ENCODE measurements at places on chromosomes 2 and 18.

- no peak for DNase-seq
These were observed 38.0 kb downstream of the ACTR2 start for GRCh38 chr2:65265671-65266045.

GRCh38 chr2:234535464-234535863 lies 38.6 kb upstream of the ARL4C start:
- no peak for DNase-seq

- no peak for DNase-seq
These were observed 68.8 kb downstream of the LTBP1 start for GRCh38 chr2:33015421-33016142.

DNA sequence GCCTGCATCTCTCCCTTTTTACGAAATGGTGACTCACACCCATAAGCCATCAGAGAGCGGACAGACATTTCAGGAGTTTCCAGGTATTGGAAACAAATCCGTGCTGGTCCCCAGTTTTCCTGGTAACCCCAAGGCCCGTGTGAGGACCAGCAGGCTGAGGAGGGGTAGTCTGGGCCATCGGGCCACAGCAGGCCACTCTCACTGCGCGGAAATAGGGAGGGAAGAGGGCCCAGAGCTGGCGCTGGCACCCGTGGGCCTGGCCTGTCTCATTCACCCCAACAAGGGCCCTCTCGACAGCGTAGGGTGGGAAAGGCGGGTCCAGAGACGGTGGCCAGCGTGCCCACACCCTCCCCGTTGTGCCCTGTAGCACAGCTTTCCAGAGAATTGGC lies 13.7 kb upstream of the FAHD2A start:
- no peak for DNase-seq

GRCh38 chr18:10519999-10520935 lies 5.6 kb upstream of the NAPG start:
- peak; percentile 83 for DNase-seq

DNA sequence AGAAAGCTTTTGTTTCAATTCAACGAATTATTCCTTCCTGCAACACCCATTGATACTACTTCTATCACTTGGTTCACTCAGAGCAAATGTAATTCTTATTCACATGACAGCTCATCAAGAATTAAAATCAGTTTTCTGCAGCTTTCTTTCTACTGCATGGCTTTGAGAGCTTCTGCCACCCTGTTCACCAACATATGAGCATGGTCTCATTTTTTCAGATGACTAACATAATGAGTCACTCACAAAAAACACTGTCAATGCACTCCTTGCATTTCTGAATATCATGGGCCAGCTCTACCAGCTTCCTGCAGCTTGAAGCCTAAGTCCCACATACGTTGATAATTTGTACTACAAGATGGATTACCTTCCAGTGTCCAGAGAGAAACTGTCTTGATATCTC lies 342.9 kb downstream of the LRATD1 start:
- DNase-seq, result no peak

DNA sequence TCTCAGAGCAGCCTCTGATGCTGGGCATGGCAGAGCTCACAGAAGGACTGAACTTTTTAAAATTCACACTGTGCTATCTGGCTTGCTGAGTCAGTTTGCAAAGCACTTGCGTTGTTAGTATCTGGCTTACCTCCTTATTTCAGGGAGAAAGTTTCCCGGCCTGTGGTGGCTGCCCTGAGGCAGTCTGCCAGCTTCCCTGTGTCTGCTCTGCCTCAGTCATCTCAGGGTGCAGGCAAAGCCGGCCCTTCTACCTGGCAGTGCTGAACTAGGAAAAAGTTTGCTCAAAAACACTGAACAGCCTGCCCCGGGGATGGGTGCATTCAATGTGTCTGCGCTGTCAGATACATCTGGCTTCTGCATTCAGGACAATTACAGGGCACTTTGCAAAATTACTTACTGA lies 90.2 kb upstream of the UXS1 start:
- no peak for DNase-seq

GRCh38 chr2:62363166-62363565 lies 142.8 kb downstream of the TMEM17 start:
- DNase-seq, result no peak

DNA sequence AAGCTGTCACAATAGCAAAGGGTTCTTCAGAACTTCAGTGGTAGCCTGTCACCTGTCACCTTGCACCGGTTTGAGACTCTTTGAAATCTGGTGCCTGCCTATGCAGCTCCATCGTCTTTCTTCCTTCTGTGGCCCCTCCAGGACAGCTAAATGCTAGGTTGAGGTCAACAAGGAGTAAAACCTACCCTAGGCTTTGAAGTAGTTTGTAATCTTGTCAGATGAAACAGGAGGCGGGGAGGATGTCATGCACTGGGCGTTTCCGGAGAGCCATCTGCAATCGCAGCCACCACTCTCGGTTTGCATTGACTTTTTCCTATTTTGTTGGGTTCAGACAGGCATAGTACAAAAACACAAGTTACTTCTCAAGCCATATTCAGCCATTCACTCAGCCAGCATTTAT lies 116.7 kb downstream of the LPIN1 start:
- DNase-seq, result no peak

DNA sequence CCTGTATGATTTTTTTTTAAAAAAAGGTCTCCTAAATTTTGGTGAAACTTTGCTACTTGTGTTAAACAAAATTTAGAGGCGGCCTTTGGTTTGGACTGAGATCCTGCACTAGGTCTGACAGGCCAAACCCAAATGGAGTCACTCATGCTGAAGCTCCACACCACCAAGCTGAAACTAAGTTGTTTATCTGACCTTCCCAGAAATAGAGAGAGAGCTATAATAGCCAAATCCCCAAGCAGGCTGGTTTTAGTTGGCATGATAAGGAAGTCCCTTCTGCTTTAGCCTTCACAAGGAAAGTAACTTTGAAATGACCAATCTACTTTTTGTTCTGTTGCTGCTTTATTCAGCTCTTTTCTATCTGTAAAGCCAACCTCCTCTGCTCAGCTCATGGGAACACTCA lies 17.1 kb upstream of the THUMPD2 start:
- no peak for DNase-seq

- DNase-seq, result no peak
These were observed 118.7 kb downstream of the EPB41L3 start for GRCh38 chr18:5424903-5425664.

DNA sequence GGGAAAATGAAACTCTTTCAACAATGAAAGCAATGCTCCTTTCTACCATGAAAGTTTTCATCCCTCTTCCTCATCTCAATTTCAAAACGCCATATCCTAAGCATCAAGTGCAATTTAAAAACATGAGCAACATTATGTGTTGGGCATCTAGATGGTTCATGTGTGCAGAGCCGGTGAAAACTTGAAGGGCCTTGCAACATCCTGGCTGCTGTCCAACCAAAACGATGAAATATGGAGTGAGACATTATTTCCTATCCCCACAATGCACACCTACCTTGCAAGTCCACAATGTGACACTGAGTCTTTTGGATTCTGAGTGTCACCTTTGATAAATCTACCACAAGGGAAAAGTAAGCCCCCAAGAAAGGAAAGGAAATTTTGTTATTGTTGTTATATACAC lies 110.0 kb downstream of the NCKAP5 start:
- no peak for DNase-seq

DNA sequence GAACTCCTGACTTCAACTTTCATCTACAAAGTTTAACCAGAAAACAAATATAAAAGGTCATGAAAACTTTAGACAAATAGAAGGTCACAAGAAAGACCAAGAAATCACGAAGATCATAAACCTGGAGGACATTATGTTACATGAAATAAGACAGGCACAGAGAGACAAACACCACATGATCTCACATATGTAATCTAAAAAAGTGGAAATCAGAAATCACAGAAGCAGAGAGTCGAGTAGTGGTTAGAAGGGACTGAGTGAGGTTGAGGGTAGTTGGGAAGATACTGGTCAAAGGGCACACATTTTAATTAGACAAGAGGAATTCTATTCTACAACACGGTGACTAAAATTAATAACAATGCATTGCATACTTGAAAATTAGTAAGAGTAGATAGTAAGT lies 1.4 kb downstream of the GCFC2 start:
- no peak for DNase-seq

DNA sequence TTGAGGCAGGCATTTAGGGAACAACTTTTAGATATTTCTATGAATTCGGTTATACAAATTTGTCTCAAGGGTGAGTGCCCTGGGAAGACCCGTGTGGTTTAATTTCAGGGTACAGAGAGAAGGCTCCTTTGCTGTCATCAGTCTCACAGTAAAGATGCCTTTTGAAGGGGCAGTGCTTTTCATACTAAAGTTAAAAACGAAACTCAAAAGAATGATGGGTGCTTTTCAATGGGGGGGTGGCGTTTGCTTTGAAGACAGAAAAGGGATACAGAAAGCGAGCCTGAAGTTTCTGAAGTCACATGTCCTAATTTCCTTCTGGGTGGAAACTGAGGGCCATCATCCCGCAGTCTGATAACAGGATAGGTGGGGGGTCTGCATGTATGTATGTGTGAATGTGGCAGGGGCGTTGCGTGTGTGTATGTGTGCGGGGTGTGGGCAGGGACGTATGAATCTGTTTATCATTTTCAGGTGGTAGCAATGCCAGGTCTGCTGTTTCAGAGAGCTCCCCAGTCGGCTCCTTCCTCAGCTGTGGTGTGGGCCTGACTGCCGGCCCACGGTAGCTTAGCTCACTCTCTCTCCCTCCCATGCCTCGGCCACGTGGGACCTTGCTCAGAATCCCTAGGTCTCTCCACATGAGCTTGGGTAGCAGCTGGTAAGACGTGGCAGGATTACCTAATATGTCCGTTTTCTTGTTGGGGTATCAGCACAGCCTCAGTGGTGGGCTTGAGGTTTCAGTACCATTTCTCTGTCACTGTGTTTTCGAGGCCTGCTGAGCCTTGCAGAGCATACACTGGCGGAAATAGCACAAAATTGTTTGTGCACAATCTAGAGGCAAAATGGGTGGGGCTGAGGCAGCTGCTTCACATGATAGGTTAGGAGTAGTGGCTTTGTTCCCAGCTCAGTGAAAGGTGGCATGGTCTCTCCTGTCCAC lies 32.7 kb downstream of the ARHGAP25 start:
- no peak for DNase-seq

GRCh38 chr2:221981912-221982470 lies 316.8 kb downstream of the PAX3 start:
- DNase-seq, result no peak

DNA sequence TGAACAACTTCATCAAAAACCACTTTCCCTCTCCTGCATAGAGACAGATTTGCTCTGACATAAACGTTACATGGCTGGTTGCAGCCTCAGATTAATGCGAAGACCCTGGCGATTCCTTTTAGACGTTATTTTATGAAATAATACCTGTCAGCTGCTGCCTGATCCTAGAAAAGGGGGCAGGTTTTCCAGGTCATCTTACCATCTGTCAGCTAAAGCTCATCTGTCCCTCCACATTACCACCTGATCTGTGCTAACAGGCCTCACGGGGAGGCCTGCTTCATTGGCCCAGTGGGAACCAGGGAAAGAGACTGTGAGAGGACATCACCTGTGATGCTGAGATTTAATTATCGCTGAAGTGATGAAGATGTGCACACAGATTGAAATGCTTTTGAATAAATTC lies 261.0 kb downstream of the ARHGAP15 start:
- no peak for DNase-seq

DNA sequence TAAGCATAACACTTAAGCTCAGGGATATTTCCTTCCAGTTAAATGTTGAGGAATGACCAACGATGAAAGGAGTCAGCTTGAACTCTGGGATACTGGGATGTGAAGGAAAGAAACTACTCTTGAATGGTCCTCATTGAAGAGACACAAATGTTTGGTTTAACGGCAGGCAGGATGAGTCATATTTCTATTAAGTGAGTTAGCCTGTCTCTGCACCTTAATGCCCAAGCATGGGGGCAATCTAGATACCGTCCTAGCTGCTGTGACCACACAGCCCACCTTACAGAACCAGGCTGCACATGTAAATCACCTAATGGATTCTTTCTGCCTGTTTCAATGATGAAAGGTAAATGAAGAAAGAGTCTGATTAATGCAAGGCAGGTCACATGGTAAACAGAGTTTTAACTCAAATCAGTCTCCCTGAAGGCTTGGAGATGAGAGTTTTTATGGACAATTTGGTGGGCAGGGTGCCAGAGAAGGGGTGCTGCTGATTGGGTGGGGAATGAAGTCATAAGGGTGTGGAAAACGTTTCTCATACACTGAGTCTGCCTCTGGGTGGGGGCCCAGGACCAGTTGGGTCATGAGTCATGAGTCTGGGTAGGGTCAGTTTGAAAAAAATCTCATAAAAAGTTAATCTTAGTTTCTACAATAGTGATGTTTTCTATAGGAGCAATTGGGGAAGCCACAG lies 144.6 kb upstream of the MMADHC start:
- DNase-seq, result no peak

DNA sequence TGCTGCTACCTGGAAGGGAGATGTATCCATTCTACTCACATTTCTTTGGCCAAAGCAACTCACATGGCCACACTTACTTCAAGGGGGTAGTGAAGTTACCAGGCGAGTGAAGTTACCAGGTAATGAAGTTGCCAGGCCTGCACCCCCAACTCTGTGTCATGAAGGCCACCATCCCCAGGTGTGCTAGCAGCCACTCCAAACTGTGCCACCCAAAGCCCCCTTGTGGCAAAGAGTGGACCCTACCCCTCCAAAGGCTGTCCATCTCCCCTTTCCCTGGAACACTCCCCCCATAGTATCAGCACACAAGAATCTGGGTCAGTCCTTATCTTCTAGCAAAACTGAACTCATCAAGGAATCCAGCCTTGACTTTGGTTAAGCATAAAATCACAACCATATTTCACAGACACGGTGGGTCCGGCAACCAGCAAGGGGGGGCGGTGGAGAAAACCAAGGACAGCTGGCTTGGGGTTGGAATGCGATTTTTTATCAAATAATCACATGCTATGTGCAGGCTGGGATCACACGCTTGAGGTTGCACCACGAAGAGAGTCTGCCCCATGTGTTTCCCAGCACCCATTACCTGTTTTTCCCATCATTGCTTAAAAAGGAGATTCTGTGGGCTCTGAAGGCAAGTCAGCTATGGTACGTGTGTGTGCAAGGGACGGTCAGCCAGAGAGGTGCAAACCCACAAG lies 60.9 kb downstream of the ZFP36L2 start:
- DNase-seq, result no peak
